ENCODE measurements at places on chromosomes 11 and 22.

GRCh38 chr11:66467034-66467659, 442 bp downstream of the PELI3 start:
- peak; percentile 37 for DNase-seq

- no peak for DNase-seq
Observed at GRCh38 chr11:119754656-119755355, 25.8 kb upstream of the NECTIN1 start.

DNA sequence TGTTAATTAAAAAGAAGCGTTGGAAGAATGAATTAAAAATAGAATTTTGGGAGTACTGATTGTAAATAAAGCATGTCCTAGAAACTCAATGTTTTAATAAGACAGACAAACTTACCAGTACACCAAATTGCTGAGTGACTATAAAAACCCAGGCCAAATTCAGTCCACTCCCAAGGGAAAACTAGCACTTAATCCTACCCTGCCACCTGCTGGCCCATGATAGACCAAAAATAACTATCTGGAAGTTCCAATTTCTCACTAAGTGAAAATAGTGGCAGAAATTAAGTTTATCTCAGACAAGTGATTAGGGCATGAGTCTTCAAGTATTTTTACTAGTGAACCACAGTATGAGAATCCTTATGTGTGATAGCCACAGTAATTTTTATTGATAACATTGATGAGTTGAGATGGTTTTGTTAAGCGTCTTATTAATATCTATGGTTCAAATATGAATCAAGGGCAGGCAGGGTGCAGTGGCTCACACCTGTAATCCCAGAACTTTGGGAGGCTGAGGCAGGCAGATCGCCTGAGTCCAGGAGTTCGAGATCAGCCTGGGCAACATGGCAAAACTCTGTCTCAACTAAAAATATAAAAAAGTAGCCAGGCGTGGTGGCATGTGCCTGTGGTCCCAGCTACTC, 9.8 kb upstream of the DDX10 start:
- peak; percentile 69 for DNase-seq

- DNase-seq, result peak; percentile 94
Observed at GRCh38 chr11:64854534-64855502, 10.4 kb upstream of the CDC42BPG start.

DNA sequence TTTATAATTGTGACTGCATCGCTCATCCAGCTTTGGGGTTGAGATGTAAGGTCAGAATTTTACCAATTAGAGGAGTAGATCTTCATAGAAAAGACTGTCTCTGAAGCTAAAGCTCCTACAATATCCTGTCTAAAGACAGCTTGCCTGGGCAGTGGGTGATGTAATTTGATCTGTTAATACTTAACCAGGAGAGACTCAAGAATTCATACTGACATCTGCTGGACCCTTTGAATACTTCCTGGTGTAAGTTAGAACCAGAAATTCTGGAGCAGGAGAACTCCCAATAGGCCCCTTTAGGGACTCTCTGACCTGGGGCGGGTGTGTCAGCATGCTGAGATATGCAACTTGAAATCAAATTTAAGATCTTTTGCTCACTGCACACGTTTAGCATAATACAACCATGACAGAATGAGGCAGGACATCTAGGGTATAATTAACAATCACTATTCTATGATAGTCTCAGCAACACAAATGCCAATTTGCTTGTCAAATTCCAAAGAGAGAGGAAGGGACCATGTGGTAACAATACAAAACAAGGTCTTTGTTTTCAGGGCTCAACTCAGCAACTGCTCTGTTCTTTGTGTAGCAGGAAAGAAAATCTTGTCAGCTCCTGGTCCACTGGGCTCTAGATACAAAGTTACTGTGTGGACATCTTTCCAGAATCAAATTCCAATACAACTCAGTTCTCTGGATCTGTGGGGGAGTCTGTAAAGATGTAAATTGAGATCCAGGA, 143.9 kb downstream of the INSC start:
- DNase-seq, result peak; percentile 86

DNA sequence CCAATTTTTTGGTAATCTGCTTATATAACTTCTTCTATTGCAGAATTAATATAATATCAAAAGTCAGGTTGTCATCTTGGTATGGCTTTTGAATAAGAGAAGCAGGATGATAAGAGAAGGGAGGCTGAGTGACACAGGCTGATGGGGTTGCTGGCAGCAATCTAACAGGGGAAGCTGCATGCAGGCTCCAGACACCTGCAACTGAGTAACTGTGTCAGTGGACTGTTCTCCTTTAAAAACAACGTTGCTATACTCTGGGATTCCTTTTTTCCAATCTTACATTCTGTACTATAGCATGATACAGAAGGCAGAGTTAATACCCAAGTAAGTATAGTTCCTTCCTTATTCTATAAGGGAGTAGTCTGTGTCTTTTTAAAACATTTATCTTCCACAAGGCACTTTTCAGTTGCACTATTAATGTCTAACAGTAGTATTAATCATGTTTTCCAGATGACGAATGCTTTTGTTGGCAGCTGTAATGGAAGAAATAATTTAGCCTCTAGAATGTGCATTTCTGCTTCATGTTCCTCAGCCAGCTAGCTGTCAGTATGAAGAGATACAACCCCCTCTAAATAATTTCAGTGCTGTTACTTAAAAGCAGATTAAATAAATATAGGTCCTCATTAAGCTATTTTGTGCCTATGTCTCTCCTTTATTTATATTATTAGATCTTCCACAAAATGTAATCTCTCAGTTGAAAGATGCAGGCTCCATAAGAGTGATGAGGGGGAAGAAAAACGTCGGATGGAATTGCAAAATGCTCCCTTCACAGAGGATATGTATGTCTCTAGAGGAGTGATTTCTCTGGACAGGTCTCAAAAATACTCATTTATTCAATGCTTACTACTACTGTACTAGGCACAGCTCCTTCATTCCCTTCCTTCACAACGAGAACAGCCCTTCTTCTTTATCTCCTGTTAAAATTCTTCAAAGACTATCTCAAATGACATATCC, 50.8 kb downstream of the ATG16L2 start:
- DNase-seq, result no peak

DNA sequence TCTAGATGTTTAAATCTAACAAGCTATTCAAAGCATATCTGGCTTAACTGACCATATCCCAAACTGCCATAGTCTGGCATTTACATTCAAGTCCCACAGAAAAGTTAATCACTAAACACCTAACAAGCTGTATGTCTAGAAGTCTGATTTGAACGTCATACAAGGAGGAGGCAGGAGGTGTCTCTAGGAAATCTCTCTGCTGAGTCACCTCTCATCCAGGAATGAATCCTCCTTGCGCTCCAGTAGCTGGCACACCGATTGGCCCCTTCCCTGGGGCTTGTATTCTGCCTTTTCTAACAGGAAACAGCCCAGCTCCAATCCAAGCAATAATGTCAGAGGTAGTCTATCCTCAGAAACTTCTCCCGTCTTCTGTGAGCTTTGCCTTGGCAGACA, 31.8 kb downstream of the FEZ1 start:
- DNase-seq, result peak; percentile 4
